Cardiac atrium fibroblast (primary cell): ENCODE measurements at places on chromosomes 6 and 20. TPM values are rescaled to one million over a fixed set of nuclear protein-coding genes. Genes with fewer than 3 reads are reported as not detected.

The GPLD1 gene
- total RNA-seq, result 1.8 TPM in 1 of 2 replicates, not detected in the other

The RAET1L gene
- total RNA-seq, result not detected in 2 replicates

The PROKR2 gene
- not detected in 2 replicates for total RNA-seq

The XKR7 gene
- not detected in 2 replicates for total RNA-seq

The CST1 gene
- not detected in 2 replicates for total RNA-seq

The TREML1 gene
- total RNA-seq, result not detected in 2 replicates

The CTAGE9 gene
- total RNA-seq, result not detected in 2 replicates

The CCDC28A gene
- 10.8 and 13.8 TPM in 2 replicates for total RNA-seq

The FGD2 gene
- not detected in 2 replicates for total RNA-seq

The MAN1A1 gene
- 32.7 and 34.8 TPM in 2 replicates for total RNA-seq

The SOBP gene
- 2.3 and 5.2 TPM in 2 replicates for total RNA-seq

The LAMP5 gene
- total RNA-seq, result not detected in 2 replicates

The NTSR1 gene
- not detected in 2 replicates for total RNA-seq

The PRDM13 gene
- not detected in 2 replicates for total RNA-seq

The GNAS-AS1 gene
- 0.32 and 0.36 TPM in 2 replicates for total RNA-seq

The SNAI1 gene
- total RNA-seq, result 19.3 and 19.7 TPM in 2 replicates

The TRIM27 gene
- 49.8 and 50.5 TPM in 2 replicates for total RNA-seq

The FUT9 gene
- not detected in 2 replicates for total RNA-seq

The SLC22A7 gene
- total RNA-seq, result not detected in 2 replicates

The TRIM15 gene
- not detected in 2 replicates for total RNA-seq

The GPR63 gene
- under 0.01 TPM in 1 of 2 replicates, not detected in the other for total RNA-seq

The DEFB124 gene
- not detected in 2 replicates for total RNA-seq

The CRISP3 gene
- not detected in 2 replicates for total RNA-seq

The TRIM26 gene
- 25.8 and 34.8 TPM in 2 replicates for total RNA-seq

The PLCB1 gene
- total RNA-seq, result 8.1 and 8.9 TPM in 2 replicates

The C6orf15 gene
- total RNA-seq, result not detected in 2 replicates

The UQCC2 gene
- total RNA-seq, result 18.6 and 47.3 TPM in 2 replicates

The MOXD1 gene
- total RNA-seq, result 2.9 and 16.5 TPM in 2 replicates

The EYA4 gene
- total RNA-seq, result under 0.01 and 0.65 TPM in 2 replicates
